ENCODE measurements at places on chromosomes 16 and 17.

- DNase-seq = no peak
These were observed 19.9 kb downstream of the MYH13 start for GRCh38 chr17:10352893-10353292.

- no peak for DNase-seq
These were observed 996 bp downstream of the PCYT2 start for GRCh38 chr17:81909966-81910839.

DNA sequence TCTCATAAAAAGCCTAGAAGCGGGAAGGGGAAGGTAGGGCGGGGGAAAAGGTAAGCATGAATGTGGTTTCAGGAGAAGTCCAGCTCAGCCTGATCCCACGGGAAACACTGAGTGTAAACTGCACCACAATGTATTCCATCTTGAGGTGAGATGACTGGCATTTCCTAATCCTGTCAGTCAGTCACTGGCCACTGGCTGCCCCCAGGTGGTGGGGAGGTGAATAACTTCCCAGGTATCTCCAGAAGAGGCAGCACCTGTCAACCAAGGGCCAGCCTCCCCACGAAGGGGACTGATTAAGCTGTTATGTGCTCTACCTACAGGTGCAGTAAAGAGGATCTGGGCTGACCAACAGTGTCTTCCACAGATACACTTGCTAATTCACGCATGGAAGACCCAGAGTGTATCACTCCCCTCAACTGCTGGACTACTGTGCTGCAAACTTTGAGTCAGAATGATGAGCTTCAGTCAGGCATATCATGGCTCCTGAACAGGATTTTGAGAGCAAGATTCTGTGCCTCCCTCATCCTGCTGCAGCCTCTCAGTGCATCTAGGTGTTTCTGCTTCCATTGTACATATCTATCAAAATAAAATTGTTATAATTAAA lies 108.5 kb upstream of the CCL2 start:
- no peak for DNase-seq

- no peak for DNase-seq
These were observed 1.3 kb upstream of the ALKBH5 start for GRCh38 chr17:18182110-18182977.

DNA sequence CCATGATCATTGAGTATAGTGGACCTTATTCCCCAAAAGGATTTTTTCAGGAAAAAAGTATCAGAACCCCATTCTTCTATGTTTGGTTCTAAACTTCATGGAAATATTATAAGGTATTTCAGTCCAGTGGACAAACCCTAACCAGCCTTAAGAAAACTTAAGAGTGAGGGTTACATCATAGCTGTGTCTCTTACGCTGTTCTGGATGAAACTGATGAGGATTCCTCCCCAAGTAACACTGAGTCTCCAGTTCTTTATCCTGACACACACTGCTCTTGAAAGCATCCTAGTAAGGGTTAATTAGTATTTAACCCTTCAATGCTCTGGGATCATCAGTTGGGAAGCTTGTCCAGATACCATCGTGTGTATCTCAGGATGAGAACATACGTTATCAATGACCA lies 5.0 kb downstream of the LYRM1 start:
- no peak for DNase-seq

GRCh38 chr17:8503807-8504206 lies 68.1 kb downstream of the NDEL1 start:
- no peak for DNase-seq

DNA sequence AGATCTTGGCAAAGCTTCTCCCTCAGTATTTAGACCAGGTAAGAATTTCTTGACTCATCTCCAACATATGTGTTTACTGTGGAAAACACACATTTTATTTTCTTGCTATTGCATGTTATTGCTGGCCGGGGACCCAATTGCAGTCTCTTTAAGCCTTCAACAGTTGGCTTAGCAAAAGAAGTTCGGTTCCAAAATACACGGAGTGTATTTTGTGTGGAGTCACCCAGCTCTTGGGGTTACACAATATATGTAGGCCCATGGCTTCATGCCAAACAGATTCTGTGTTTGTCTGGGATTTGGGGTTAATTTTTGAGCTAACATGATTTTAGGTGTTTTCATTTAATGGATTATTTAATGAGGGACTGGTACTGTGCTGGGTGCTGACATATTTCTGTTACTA lies 4.0 kb downstream of the ALDH3A2 start:
- no peak for DNase-seq

- no peak for DNase-seq
These were observed 27.8 kb upstream of the NAT9 start for GRCh38 chr17:74803971-74804370.

DNA sequence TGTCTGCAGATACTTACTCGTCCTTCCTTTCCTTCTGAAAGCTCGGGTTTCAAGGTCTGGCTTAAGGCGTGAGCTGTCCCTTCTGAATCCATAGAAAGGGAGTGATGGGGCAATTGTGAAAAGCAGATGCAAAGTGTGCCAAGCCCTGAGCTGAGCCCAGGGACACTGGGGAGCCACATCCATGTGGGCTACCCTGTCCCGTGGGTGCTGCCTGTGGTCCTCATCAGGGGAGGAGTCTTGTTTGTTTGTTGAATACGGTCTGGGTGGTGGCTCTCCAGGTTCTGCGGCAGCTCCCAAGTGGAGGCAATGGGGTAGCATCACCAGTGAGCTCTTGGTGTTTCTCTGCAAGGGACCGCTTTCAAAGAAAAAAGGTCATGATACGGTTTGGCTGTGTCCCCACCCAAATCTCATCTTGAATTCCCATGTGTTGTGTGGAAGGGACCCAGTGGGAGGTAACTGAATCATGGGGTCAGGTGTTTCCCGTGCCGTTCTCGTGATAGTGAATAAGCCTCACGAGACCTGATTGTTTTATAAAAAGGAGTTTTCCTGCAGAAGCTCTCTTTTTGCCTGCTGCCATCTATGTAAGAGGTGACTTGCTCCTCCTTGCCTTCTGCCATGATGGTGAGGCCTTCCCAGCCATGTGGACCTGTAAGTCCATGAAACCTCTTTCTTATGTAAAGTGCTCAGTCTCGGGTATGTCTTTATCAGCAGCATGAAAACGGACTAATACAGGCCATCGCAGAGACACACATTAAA lies 1.0 kb upstream of the ALG1 start:
- DNase-seq = no peak

DNA sequence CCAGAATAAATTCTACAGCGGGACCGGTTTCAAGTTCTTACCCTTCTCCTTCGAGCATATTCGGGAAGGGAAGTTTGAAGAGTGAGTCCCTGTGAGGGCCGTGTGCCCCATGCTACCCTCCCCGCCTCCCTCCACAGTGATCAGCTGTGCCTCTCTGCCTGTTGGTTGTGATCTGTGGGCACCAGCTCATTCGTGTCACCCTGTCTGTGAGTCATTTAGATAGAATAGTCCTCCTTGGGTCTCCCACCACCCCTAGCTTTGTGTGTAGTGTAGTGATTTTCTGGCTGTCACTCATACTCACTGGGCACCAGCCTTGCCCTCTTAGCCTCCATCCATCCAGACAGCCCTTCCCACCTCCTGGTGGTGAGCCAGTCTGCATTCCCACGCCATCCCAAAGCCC lies 15.0 kb upstream of the NAGLU start:
- DNase-seq = no peak

DNA sequence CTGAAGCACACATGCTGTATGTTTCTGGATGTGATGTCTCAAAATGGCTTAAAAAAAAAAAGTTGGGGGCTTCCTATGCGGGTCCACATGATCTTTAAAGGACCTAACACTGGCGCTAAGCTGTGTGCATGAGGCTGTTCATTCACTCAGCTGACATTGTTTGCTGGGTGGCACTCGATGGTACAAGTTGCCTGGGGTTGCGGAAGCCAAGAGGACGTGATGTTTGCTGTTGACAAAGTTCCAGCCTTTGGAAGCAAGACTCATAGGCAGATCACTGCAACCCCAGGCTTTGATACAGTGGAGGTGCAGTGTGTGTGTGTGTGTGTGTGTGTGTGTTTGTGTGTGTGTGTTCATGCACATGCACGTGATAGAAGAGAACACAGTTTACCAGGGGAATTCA lies 29.5 kb upstream of the DNAI2 start:
- DNase-seq = no peak

- no peak for DNase-seq
These were observed 1.4 kb upstream of the AOC3 start for GRCh38 chr17:42849451-42850181.

- DNase-seq = no peak
These were observed 265.1 kb downstream of the NTN1 start for GRCh38 chr17:9286434-9286833.

DNA sequence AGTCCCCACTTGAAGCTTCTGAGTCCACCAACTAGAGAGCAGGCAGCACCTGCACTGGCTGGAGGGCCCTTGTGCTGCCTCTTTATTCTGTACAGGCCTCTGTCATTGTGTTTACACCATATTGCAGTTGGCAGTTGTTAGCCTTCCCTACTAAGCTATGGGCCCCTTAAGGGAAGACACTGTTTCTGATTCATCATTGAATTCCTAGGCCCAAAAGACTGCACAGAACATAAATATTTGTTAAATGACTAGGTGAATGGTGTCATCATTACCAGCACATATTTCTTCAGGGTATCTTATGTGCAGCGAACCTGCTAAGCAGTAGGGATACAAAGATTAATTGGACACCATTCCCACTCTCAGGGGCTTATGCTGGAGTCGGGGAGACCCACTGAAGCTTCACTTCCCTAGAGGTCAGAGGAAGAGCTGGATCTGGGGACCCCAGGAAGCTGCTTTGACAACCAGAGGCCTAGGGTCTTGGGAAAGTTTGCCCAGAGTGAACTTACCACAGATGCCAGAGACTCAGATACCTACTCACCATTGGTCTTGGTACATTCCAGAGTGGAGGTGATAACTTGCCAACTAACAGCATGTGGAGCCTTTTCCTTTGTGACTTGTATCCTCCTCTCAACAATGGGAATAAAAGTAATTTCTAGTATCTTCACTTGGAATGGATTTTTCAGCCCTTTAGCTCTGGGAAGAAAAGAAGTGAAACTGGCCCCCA lies 28.7 kb upstream of the DDX52 start:
- DNase-seq = no peak

Data from GF-D8 (cell line).